CD14-positive monocyte (primary cell): ENCODE measurements at places on chromosomes 7 and 10.

- no peak for DNase-seq
Observed at GRCh38 chr10:103077491-103078308, 115.4 kb downstream of the NT5C2 start.

DNA sequence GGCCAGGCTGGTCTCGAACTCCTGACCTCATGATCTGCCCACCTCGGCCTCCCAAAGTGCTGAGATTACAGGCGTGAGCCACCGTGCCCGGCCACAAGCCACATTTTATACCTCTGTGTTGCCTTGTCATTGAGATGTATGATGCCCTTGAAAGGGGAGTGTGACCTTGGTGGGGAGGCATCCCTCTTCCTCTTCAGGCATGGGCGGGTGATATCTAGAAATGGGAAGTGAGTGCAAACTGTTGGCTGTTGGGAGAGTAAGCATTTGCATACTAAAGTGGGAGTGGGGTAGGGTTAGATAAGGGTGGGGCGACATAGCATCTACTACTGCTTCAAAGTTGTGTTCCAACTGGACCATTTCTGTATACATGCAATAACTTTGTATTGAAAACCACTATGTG is 20.1 kb downstream of the RP9 start:
- no peak for DNase-seq

GRCh38 chr7:142897691-142898090 is 12.1 kb upstream of the TRPV6 start:
- no peak for DNase-seq

DNA sequence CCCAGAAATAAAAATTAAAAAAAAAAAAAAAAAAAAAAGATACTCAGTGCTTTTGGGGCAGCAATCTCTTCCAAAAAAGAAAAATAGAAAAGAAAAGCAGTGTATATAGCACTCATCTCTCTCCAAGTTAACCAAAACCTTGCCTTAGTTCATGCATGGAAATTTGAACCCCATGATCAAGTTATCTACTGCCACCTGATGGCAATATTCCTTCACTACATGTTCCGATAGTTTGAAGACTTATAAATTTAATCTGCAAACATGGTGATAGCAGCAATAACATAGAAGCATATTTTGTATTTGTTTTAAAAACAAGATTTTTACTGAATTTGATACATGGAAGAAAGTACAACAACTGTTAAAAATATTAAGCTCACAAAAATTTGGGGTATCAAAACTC is 48.6 kb upstream of the SLIT1 start:
- DNase-seq: peak; percentile 37

- peak; percentile 29 for DNase-seq
Observed at GRCh38 chr7:107628461-107629064, 32.1 kb upstream of the SLC26A4 start.

GRCh38 chr7:87505122-87505521 is 29.6 kb upstream of the ABCB4 start:
- DNase-seq: no peak

GRCh38 chr7:102927312-102927933 is 14.6 kb downstream of the LRRC17 start:
- DNase-seq: no peak

- DNase-seq: no peak
Observed at GRCh38 chr7:114155116-114156110, 236.6 kb upstream of the PPP1R3A start.

- DNase-seq: no peak
Observed at GRCh38 chr7:110609336-110609735, 481.6 kb upstream of the LRRN3 start.

- no peak for DNase-seq
Observed at GRCh38 chr7:91276909-91277308, 12.7 kb downstream of the FZD1 start.

GRCh38 chr10:52239771-52240170 is 74.3 kb upstream of the DKK1 start:
- no peak for DNase-seq

DNA sequence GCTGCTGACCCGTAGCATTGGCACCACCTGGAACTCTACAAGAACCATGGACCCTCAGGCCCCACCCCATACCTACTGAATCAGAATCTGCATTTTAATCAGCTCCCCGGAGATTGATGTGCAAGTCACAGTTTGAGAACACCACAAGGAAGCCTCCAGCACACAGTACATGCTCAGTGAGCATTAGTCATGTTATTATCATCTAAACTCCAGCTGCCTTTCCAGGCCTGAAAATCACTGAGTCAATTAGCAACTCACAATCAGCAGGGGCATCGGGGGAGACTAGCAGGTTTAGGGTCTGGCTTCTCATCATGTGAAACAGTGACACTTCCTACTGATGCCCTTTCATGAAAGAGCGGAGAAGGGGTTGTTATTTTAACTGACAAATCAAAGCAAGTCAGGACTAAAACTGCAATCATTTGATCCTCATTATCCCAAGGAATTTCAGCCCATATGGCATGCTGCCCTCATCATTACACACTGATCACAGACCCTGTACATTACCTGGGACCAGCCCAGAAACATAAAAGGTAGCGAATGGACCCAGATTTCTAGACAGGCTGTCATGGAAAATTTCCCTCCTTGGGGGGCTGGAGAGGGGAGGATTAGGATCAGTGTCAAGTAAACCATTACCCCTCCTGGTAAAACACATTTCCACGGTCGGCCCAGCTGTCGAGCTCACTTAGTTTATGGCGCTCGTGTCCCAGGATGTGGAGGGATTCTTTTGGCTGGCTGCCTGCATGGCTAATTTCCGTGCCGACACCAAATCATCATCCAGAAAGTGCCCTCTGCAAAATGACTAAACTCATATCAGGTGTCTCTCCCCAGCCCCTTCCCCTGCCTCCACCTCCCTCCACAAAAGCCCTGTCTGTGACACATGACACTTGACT is 122.8 kb downstream of the PRLHR start:
- DNase-seq: no peak

DNA sequence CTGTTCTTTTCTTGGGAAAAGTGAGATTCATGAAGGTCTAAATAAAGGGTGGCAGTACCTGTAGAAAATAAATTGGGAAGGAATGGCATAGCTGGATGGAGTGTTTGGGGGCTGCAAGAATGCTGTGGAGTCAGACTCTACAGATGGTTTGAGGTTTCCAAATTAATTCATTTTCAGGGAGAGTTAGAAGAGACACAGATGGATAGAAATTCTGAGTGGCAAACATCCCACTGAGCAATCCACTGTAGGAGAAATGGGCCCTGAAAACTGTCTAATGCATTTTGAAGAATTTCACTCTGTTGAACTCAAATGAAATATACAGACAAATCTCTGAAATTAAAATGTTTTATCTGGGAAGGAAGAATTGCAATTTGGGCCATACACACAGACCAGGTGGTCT is 16.9 kb upstream of the NFE2L3 start:
- no peak for DNase-seq

- no peak for DNase-seq
Observed at GRCh38 chr7:158500651-158501052, 87.0 kb downstream of the PTPRN2 start.

DNA sequence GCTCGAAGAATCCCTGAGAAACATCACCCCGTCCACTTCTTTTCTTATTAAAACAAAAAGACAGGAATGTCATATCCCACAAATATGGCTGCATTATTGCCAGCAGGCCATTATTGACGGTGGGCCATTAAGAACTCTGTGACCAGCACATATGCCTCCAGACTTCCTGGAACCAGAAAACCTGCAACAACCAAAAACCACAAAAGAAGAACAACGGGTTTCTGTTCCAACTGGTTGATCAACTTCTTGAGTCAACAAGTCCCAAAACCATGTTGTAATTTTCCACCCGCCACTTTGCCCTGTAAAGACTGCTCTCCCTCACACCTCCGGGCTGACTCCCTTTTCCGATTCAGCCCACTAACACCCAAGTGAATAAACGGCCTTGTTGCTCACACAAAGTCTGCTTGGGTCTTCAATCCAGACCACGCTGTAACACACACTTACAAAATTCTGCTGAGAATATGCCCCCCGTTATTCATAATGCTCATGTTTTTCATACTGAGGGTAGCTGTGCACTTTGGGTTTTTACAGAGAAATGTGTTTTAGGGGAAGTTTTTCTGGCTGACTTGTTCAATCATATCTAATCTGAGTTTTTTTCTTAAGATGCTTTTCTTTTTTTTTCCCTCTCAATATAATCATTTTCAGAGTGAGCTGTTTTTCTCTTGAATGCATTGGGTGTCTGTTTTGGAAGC is 20.7 kb downstream of the ZNF107 start:
- DNase-seq: no peak

GRCh38 chr10:75129537-75129936 is 18.1 kb downstream of the SAMD8 start:
- DNase-seq: no peak

DNA sequence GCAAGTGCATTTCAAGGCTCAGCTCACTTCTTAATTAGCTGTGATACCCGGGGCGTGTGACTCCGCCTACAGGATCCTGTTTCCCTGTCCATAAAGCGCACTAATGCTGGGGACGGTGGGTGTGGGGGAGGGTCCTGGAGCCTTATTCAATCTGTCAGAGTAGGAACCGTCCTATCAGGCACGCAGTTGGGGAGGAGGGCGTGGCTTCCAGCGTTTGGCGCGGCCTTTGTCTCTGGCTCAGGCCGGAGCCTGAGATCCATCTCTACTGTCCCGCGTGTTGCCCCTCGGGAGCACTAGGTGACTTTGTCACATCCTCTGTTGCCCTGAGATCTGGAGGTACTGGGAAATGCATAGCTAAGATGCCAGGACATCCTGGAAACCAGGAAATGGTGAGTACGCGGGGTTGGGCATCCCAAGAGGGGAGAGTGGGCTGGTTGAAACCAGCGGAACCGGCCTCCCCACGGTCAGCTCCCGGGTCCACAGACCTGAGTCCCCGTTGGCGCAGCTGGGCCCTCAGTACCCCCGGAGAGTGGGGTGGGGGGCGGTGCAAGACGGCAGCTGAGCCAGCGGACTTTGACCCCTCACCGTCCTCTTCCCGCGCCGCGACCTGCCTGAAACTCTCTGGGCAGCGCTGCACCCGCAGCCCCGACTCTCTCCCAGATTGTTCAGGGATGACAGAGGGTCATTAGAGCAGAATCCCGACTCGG is 104.4 kb upstream of the ZNF92 start:
- DNase-seq: no peak

- no peak for DNase-seq
Observed at GRCh38 chr7:93320887-93321286, 88.7 kb downstream of the VPS50 start.

DNA sequence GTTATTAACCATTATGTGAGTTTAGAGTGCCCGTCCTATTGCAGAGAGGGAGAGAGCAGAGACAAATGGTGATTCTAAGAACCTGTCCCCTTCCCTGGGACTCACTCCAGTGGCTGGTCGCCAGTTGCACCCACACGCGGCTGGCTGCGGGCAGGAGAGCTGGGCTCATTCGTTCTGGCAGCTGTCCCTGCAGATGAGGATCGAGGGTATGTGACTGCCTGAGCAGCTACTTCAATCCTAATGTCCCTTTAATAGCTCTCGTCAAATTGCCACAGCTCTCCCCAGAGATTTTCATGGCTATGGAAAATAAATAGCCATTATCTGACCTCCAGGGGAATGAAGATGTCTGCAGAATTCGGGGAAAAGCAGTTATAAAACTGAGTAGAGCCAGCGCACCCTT is 41.6 kb downstream of the RBM28 start:
- DNase-seq: no peak

DNA sequence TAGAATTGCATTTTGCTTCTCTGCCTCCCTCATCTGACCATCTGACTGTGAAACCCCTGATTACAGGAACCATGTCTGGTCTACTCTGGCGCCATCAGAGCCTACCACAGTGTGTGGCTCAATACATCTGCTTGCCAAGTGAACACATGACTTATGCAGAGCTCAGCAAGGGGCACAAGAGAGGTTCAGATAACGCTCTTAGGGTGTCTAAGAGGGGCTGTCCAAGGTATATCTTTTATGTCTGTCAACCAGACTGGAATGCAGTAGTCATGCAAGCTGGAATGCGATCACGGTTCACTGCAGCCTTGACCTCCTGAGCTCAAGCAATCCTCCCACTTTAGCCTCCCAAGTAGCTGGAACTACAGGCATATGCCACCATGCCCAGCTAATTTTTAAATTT is 10.3 kb upstream of the RRP12 start:
- DNase-seq: peak; percentile 61

GRCh38 chr10:132546567-132547420 is 9.2 kb downstream of the INPP5A start:
- DNase-seq: peak; percentile 68

GRCh38 chr10:123244747-123245146 is 90.5 kb downstream of the BUB3 start:
- no peak for DNase-seq

GRCh38 chr10:17510242-17510908 is 56.0 kb upstream of the ST8SIA6 start:
- DNase-seq: peak; percentile 28

DNA sequence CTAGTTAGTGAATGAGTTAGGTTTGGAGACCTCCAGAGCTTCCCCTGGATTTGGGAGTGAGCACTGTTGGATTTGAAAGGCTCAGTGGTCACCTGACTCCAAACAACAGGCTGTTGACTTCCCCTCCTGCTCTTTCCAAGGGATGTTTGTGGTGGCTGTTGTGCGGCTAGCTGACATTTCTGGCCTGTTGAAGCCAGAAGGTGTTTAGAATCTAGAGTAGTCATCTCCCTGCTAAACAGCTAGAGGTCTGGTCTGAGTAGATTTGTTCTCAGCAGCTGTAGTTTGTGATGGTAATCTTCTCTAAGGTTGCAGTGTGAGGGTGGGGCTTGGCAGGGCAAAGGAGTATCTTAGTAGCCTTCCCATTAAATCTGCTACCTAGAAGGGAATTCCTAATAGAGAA is 30.1 kb downstream of the BPGM start:
- DNase-seq: no peak

DNA sequence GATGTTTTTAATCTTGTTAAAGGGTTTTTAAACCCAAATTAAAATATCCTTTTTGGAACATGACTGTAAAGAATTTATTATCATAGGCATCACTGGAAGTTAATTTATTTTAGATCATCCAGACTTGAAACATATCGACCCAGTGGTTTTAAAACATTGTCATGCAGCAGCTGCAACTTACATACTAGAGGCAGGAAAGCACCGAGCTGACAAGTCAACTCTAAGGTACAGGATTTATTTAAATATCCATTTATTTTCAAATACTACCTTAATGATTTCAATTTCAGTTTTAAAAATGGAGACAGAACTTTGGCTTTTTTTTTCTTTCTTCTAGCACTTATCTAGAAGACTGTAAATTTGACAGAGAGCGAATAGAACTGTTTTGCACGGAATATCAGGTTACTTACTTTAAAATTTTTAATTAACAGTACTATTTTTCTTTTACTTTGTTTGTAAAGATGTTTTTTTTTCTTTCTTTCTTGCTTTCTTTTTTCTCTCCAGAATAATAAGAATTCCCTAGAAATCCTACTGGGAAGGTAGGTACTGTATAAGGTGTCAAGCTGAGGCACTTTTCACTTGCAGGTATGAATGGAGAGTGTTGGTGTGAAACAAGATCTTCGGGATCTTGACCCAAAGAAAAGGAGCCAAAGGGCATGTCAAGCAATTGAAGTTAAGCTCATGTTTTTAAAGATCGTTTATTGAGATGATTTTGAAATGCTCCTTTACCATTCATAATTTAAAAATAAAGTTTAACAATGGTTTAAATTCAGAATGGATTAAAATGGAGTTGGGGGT is 1.8 kb downstream of the COMMD3 start:
- no peak for DNase-seq
